ENCODE measurements at places on chromosomes 3 and 15. TPM values are rescaled to one million over a fixed set of nuclear protein-coding genes. Genes with fewer than 3 reads are reported as not detected.

Gene TNNC1
- total RNA-seq = 0.35 TPM

DNA sequence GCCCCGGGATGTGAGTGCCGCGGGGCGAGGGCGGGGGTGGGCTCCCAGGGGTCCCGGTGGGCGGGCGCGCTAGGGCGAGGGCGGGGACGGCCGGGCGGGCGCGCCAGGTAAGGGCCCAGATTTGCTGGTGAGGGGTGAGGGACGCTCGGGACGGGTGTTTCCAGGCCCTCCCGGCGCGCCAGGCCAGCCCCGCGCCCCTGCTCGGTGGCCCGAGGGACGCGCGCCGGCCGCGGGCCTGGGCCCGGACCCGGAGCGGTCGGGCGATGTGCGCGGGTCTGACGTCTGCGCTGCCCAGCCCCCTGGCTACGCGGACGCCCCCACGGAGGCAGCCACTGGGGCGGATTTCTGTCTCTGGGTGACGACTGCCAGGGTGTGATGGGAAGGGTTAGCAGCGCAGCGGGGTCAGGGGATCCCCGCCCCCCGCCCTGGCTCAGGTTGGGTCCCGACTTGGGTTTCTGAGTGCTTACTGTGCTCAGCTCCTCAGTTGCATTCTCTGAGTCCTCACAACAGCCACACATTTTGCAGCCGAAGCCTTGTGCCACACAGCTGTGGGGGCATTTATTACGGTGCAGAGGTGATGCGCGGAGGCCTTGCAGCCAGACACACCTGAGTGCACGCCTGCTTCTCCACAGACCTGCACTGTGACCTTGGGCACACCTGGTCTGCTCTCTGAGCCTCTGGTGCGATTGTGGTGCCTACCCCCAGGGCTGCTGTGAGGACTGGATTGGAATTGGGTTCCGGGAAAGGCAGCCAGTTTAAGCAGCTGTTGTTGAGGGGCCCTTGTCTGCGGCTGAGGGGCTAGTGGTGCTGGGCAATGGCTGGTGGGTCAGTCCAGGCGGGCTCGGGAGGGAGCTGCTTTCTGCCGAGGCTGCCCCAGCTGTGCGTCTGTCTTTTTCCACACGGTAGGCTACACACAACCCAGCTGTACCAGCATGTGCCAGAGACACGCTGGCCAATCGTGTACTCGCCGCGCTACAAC lies 523 bp downstream of the HDAC11 start:
- H3K36me3 ChIP-seq = no peaks in the 10 kb centered on the region
- peak overlapping the region; percentile 69 for H3K27ac ChIP-seq
- H3K4me1 ChIP-seq = peaks cover 33% of the 10 kb centered on the region
- H3K4me3 ChIP-seq = peak overlapping the region; percentile 88

GRCh38 chr3:65856907-65857306 lies 181.8 kb downstream of the MAGI1 start:
- H3K27me3 ChIP-seq = peaks cover 2% of the 10 kb centered on the region
- no peak overlapping the region for H3K27ac ChIP-seq
- no peaks in the 10 kb centered on the region for H3K36me3 ChIP-seq
- no peak for DNase-seq

DNA sequence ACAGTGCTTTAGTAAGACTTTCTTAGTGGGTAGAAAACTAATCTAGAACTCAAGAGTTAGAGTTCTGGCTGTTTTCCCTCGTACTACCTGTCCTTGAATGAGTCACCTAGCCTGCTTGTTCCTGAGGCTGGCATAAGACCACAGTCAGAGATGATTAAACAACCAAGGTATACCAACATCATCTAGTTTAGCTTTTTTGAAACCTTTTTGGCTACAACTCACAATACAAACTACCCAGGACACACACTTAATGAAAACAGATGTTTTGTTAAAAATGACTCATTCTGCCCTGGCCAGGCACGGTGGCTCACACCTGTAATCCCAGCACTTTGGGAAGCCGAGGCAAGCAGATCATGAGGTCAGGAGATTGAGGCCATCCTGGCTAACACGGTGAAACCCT lies 4.6 kb downstream of the MCCC1 start:
- no peak overlapping the region for H3K4me3 ChIP-seq
- DNase-seq = no peak
- H3K36me3 ChIP-seq = peaks cover 18% of the 10 kb centered on the region
- no peaks in the 10 kb centered on the region for H3K27me3 ChIP-seq

Gene CPEB1
- 4.5 TPM for total RNA-seq

Gene BFSP2
- not detected for total RNA-seq

- H3K4me3 ChIP-seq = no peak overlapping the region
- no peak for DNase-seq
- peaks cover 10% of the 10 kb centered on the region for H3K4me1 ChIP-seq
- H3K36me3 ChIP-seq = peaks cover 15% of the 10 kb centered on the region
- no peaks in the 10 kb centered on the region for H3K27me3 ChIP-seq
These were observed 27.0 kb upstream of the CHMP2B start for GRCh38 chr3:87200060-87200647.

Gene ACKR2
- not detected for total RNA-seq

Gene NLGN1
- 17.2 TPM for total RNA-seq

DNA sequence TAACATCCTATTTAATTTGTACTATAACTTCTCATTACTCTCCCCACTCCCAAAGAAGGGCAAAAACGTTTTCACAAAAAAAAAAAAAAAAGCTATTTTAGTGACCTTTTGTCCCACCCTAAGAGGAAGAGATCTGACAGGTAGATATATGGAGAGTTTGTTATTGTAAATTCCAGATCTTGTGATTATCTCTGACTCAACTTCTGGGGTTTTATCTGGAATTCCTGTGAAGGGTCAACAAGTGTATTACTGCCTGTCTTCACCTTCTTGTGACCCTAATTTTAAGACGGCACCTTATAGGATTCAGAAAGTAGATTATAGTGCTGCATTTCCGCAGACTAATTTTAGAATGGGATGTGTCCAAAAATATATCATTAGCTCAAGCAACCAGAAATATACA lies 205.9 kb upstream of the CDIN1 start:
- no peaks in the 10 kb centered on the region for H3K27me3 ChIP-seq
- no peak for DNase-seq
- H3K4me3 ChIP-seq = peak overlapping the region; percentile 23
- peak overlapping the region; percentile 12 for H3K27ac ChIP-seq
- H3K36me3 ChIP-seq = peaks cover 4% of the 10 kb centered on the region
- peaks cover 56% of the 10 kb centered on the region for H3K4me1 ChIP-seq

DNA sequence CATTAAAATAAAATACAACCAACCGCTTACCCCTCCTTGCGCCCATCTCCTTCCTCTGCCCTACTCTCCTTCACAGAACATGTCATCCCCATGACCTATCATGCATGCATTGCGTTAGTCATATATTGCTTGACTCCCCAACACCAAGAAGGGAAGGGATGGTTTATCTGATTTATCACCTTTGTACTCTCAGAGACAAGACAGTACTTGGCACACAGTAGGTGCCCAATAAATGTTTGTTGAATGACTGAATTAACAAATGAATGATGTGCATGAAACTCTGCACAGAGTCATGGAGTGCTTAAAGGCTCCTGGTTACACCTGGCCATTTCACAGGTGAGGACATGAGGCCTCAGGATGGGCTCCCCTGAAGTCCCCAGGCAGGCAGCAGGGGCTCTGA lies 59.7 kb downstream of the IQSEC1 start:
- no peak overlapping the region for H3K4me3 ChIP-seq
- DNase-seq = no peak
- H3K27me3 ChIP-seq = peaks cover 24% of the 10 kb centered on the region
- no peaks in the 10 kb centered on the region for H3K36me3 ChIP-seq

DNA sequence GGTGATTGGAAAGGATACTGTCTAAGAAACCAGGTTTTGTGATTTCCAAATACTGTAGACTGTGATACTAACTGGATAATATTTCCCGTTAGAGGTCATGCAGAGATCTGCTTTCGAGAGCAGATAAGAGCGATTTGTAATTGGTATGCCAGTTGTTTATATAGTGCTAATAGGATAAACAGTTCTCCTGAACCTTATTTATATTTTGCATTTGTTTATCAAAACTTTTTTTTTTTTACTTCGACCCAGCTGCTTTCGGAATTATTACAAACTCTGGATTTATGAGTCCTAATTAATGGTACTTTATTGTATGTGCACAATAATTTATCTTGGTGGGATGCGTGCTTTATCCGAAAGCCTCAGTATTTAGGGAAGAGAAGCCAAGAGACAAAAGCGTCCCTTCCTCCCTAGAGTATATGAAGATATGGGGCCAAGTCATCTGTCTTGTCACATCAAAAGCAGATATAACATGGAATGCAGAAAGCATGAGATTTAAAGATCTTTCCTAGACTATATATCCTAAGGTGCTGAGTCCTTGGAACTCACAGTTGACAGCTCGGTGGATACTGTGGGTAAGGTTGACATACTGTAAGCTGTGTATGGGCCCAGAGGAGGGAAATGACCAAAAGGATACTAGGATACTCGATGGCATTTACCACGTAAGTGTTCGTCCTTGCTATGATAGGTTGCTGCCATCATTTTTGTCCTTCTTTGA lies 62.2 kb downstream of the SMAD6 start:
- no peak overlapping the region for H3K27ac ChIP-seq
- no peak overlapping the region for H3K4me3 ChIP-seq
- no peaks in the 10 kb centered on the region for H3K36me3 ChIP-seq
- peaks cover 79% of the 10 kb centered on the region for H3K4me1 ChIP-seq
- peaks cover 2% of the 10 kb centered on the region for H3K27me3 ChIP-seq
- no peak for DNase-seq

DNA sequence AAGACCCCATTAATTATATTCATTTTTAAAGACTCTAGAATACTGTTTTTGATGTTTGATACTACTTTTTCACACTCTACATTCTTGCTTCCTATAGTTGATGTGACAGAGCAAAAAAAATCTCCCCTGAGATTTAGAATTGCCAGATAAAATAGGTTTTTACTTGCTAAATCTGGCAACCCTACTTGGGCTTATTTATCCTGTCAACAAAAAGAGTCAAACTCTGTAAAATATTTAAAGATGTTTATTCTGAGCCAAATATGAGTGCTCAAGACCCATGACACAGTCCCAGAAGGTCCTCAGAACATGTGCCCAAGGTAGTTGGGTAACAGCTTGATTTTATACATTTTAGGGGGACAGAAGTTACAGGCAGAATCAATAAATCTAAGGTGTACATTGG lies 72.3 kb downstream of the DAPK2 start:
- H3K27ac ChIP-seq = peak overlapping the region; percentile 51
- no peak overlapping the region for H3K4me3 ChIP-seq
- no peaks in the 10 kb centered on the region for H3K36me3 ChIP-seq
- no peaks in the 10 kb centered on the region for H3K27me3 ChIP-seq
- no peak for DNase-seq

GRCh38 chr3:187368251-187369088 lies at the start of gene RTP4:
RTP4 (plus strand) TSS chr3:187368385; CDS start chr3:187368442, 57 bp downstream.
- H3K36me3 ChIP-seq = no peaks in the 10 kb centered on the region
- peak within 1 kb of the TSS; percentile 76 for H3K27ac ChIP-seq
- H3K27me3 ChIP-seq = peaks cover 18% of the 10 kb centered on the region
- peaks cover 9% of the 10 kb centered on the region for H3K4me1 ChIP-seq
- DNase-seq = no peak
- peak within 1 kb of the TSS; percentile 77 for H3K4me3 ChIP-seq

Gene GOLGA6D
- total RNA-seq = not detected

DNA sequence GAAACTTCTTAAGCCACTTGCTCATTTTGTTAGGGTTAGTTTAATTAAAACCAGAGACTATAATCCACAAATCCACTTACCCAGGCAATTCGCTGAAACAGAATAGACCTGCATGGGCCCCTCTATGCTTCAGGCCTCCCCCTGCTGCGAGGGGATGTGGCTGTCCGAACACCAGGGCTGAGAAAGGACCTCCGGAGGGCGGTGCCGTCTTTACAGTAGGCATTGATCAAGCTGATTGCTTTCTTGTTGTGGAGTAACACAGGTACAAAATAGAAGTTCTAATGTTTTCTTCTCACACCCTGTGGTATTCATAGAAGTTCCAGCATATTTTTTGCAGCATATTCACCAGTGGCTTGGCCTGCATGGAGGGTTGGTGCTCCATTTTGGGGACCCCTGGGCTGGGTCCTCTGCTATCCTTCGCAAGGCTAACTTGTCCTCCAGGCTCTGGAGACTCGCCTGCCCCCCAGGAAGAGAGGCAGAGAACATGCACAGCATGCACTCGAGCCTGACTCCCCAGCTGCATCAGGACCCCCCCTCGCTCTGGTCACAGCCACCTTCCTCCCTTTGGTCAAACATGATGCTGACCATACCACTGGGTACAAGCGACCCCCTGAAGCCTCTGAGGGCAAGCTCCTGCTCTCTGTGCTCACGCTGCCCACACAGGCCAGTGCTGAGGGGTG lies 55.3 kb downstream of the TPRA1 start:
- peaks cover 42% of the 10 kb centered on the region for H3K27me3 ChIP-seq
- H3K36me3 ChIP-seq = no peaks in the 10 kb centered on the region
- no peak overlapping the region for H3K4me3 ChIP-seq
- no peak overlapping the region for H3K27ac ChIP-seq

- no peaks in the 10 kb centered on the region for H3K36me3 ChIP-seq
- peak; percentile 97 for DNase-seq
- H3K27ac ChIP-seq = peak overlapping the region; percentile 82
- no peaks in the 10 kb centered on the region for H3K27me3 ChIP-seq
- H3K4me3 ChIP-seq = peak overlapping the region; percentile 72
- peaks cover 52% of the 10 kb centered on the region for H3K4me1 ChIP-seq
These were observed 96.2 kb upstream of the NR2F2 start for GRCh38 chr15:96234109-96234892.

DNA sequence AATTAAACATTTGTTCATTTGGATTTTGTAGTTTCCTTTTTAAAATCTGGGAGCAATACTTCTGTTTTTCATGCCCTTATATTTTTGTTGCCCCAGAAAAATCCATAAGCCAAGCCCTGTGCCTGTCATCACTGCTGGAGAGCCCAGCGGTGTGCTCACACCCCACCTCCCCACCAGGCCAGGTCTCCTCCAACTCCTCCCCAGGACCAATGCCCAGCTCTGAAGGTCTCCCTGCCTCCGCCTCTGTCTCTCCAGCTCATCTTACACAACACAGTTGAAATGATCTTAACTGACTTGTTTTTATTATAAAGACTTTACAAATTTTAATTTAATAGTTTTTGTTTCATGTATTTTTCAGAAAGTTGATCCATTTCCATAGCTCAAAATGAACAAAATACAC lies 66.4 kb downstream of the RHCG start:
- no peak overlapping the region for H3K27ac ChIP-seq
- H3K36me3 ChIP-seq = no peaks in the 10 kb centered on the region
- H3K4me1 ChIP-seq = peaks cover 9% of the 10 kb centered on the region
- no peak for DNase-seq

DNA sequence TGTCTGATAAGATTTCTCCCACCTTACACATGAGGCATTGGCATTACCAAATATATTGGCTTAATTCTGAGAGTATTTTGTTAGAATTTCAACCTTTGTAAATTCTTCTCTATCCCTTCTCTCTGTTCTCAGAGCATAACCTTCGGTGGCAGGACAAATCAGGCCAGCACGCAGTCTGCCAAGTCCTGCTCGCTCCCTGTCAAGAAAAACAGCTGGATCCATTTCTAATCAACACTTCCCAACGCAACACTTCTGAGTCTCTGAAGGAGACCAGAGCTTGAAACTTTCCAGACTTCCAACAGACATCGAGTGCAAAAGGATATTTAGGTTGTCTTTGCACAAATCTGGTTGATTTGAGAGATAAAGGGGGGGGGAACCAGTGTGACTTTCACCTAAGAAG lies 125.7 kb downstream of the SV2B start:
- DNase-seq = no peak
- no peaks in the 10 kb centered on the region for H3K36me3 ChIP-seq
- H3K4me3 ChIP-seq = no peak overlapping the region
- peaks cover 2% of the 10 kb centered on the region for H3K27me3 ChIP-seq
- H3K27ac ChIP-seq = no peak overlapping the region
